ENCODE measurements at places on chromosomes 2 and 18.

DNA sequence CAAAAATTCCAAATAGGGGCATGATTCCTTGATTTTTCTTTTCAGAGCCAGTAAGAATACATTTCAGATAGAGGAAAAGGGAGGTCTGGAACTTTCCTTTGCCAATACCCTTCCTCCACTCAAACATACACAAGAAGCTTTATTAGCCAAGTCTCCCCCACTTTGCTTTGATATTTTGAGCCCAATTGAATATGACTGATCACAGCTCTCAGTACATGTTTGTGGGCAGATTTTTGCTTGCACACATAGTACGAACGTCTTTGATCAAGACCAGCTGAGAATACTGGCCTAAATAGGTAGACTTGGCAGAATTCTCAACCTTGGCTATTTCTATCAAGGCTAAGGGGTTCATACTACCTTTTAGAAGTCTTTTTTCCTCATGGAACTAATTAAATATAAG, 148.8 kb upstream of the PGAP1 start:
- no peak for DNase-seq

DNA sequence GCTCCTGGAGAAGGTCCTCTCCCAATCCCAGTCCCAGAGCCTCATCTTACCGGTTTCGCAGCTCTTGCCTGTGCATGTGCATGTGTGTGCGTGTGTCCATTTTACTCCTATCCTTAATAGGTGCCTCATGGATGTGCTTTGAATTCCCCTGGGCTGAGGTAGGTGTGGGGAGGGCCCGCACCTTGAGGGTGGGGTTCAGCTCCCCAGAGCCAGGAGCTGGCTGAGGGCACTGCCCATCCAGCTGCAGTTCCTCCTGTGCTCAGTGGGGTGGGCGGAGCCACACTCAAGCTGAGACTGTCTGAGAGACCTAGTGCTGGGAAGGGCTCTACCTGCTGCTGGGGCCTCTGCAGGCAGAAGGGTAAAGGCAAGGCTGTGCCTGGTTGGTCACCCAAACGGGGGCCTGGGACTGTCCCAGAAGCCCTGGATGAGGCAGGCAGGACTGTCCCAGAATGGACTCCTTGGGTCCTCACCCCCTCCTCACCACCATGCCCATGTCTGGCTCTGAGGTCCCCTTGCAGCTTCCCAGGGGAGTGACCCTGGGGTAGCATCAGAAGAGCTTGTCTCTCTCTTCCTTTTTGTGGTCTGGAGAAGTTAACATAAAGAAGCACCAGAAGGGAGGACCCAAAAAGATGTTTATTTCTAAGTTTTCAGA, 8.9 kb downstream of the GDF7 start:
- DNase-seq = no peak

DNA sequence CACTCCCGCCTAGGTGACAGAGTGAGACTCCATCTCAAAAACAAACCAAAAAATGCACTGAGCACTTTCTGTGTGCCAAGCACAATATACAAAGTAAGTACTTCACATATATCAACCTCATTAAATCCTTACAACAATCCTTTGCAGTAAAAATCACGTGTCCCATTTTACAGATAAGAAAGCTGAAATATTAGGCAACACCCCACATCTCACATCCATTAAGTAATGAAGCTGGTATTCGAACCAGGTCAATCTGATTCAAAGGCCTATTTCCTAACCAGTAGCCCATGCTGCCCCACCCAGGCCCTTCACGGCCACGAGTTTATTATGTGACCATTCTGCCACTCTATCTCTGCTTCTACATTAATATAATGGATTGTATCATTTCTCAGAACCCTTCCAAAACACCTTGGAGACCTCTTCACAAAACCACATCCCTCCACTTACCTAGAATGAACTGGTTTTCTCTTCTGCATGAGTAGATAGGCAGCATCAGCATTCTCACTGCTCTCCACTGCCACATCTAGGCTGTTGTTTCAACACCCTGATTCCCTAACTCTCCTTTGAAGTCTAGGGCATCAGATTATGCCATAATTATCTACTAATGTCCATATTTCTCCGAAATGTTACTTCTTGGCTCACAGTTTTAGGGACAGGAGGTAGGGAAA, 3.1 kb upstream of the EXOC6B start:
- no peak for DNase-seq

- no peak for DNase-seq
These were observed 34.5 kb downstream of the EMILIN2 start for GRCh38 chr18:2881088-2881839.

DNA sequence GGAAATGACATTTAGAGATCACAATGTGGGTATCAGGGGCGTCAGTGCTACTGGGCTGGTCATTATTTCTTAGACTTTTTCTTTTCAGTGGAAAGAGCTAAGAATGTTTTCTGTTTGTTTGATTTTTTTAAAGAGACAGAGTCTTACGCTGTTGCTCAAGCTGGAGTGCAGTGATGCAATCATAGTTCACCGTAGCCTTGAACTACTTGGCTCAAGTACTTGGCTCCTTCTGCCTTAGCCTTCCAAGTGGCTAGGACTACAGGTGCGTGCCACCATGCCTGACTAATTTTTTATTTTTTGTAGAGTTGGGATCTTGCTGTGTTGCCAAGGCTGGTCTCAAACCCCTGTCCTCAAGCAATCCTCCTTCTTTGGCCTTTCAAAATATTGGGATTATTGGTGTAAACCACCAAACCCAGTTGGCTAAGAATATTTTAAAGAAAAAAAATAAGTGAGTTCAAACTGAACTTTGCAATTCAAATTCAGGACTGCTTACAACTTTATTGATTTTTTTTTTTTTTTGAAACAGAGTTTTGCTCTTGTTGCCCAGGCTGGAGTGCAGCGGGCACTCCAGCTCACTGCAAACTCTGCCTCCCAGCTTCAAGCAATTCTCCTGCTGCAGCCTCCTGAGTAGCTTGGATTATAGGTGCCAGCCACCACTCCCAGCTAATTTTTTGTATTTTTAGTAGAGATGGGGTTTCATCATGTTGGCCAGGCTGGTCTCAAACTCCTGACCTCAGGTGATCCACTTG, 154.2 kb downstream of the MIB1 start:
- DNase-seq = no peak

- DNase-seq = no peak
These were observed 129.3 kb downstream of the MBP start for GRCh38 chr18:77003316-77003715.

DNA sequence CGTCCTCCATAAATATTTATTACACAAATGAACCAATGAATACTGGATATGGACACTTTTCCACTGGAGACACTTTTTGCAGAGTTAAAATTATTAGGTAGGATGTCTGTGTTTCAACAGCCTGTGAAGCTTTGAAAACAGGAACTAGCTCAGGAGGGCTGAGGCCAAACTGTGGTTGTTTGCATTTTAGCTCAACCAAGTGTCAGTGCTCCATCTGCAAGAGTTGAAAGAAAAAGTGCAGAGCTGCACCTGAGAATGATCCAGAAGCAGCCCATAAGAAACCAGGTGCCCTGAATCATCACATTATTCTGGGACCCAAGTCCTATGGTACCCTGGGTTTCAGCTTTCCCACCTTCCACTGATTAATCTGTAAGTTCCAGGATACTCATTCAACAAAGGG, 180.4 kb downstream of the TRIB2 start:
- DNase-seq = no peak

GRCh38 chr2:76341439-76341838, 630.7 kb upstream of the GCFC2 start:
- DNase-seq = no peak

DNA sequence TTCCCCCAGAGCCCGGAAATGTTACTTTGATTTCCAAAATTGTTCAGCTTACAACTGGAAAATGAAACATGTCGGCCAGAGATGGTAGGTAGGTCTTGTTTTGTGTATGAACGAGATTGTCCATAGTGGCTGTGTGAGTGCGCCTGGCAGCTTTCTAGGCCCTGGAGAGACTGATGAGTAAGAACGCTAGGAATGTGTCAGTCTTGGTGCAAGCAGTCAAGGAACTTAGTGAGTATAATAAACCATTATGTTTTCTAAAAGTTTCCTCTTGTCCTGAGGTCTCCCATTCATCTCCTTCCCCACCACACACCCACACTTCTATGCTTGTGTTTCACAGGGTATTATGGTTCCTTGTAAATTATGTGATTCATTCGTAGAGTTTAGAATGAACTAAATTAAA, 234.2 kb downstream of the CDH2 start:
- no peak for DNase-seq

DNA sequence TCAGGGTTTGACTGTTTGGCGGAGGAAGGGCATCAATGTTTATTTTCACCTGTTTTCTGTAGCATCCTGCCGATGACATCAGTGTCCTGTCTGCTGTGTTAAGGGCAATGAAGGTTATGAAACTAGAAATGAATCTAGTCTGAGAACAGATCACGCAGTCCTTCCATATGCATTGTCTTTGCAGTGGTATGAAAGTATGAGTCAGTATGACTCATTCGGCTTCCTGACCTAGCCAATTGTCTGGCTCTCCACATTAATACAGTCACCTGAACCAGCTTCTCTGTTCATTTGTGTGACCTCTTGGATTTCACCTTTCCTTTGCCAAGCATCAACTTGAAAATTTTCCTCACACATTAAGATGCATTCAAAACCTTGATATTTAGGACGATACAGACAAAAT, 353.8 kb downstream of the RND3 start:
- DNase-seq = no peak

- DNase-seq = no peak
These were observed 14.9 kb upstream of the TMEM18 start for GRCh38 chr2:691821-692761.

GRCh38 chr2:118580651-118581050, 266.8 kb downstream of the EN1 start:
- DNase-seq = no peak

Data from stimulated activated CD8-positive, alpha-beta memory T cell treated with anti-CD3 and anti-CD28 coated beads, Interleukin-4, amount 100 ng/mL, for 4 hours (primary cell).